Stimulated activated CD8-positive, alpha-beta memory T cell treated with anti-CD3 and anti-CD28 coated beads, Interleukin-2, amount 100 ng/mL, for 1 hour (primary cell): ENCODE measurements at places on chromosomes 3 and 15.

- peak; percentile 34 for DNase-seq
Observed at GRCh38 chr3:32296251-32297204, 58.0 kb downstream of the CMTM8 start.

- no peak for DNase-seq
Observed at GRCh38 chr3:4438296-4438695, 28.8 kb downstream of the SUMF1 start.

- DNase-seq = no peak
Observed at GRCh38 chr3:188471723-188472122, 317.8 kb downstream of the LPP start.

GRCh38 chr3:155846119-155846518, 8.1 kb downstream of the SLC33A1 start:
- no peak for DNase-seq

DNA sequence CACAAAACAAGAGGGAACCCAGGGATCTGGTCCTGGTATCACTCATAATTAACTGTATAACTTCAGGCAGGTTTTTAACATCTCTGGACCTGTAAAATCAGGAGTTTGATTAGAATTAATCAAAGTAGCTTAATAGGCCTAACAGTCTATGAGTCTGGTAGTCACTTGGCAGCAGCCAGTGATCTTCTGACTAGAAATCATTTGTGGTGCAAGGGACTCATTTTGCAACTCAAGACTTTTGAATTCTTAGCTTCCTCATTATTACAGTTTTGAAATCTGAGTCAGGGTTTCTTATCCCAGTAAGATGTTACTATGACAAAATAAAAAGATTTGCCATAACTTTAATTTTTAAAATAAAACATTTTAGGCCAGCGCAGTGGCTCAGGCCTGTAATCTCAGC, 70.8 kb downstream of the TMCC1 start:
- DNase-seq = no peak

DNA sequence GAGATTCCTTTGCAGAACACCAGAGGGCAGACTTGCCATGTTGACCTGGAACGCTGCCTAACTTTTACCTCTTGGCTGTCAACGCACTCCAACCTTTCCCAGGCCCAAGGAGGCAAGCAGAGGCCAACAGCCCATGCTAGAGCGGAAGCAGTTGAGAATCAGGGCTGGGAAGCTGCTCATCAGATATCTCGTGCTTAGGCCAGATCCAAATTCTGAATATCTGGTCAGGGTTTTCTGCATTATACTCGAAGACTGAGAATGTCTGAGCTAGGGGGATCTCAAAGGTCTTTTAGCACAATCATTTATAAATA, 2.5 kb downstream of the XIRP1 start:
- DNase-seq = peak; percentile 24

DNA sequence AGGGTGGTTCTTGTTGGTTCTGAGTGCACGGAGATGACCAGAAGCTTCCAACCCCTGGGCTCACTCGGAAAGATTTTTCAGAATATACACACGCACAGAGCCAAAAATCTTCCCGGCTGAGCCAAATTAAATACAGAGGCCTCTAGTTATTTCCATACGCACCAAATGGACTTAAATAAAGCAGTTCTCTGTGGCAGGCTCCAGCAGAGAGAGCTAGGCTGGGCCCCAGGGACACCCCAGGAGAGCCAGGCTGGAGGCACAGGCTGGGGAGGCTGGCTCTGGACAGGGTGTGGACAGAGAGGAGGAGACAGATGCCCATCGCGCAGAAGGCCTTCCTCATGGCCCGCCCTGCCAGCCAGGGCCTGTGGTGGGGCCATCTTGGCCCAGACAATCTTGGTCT, 115.9 kb downstream of the IQSEC1 start:
- DNase-seq = no peak

DNA sequence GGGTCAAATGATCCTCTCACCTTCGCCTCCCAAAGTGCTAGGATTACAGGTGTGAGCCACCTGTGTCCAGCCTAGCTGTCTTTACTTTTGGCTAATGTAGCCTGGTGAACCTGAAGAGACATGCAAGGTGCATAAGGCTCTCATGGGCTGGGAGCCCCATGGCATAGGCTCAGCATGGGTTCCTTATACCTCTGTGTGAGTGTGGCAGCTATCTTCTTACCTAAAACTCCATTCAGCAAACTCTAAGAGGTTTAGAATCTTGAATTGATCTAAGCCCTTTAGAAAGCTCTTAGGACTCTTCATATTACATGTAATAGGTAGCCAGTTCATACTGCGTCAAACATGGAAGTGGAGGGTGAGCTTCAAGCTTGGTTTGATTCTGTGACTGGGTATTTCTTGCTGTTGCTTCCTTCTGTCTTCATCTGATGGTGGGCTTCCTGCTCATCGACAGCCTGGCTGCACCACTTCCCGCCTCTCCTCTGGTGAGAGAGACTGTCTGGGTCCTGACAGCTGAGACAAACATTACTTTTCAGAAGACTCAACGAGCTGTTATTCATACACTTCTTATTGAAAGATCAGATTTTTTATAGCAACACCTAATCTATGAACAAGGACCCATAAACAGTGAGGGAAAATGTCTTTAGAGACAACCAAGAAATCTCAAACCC, 19.2 kb upstream of the TKT start:
- no peak for DNase-seq

DNA sequence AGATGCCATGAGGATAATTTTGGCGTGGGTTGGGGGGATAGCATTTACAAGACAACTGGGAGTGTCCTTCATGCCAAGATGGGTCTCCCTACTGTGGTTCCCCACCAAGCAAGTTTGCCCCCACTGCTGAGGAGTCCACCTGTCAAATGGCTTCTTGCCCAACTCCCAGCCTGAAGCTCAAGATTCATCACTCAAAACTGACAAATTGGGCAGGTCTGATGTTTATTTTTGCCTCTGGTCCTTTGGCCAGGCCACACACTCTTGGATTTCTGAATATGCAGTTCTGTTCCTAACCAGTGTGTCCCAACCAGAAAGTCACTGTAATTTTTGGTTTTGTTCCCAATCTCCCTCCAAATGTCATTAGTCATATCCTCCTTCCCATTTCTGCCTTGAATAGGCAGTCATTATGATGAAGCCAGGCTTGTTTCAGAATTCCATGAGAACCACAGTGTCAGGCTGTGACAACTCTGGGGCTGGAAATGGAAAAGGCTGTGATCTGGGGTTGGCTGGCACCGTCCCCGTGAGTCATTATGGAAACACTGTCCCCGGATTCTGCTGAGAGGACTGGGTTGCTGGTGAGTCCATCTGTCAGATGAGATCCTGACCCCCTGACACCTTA, 29.3 kb upstream of the MEF2A start:
- DNase-seq = no peak

- DNase-seq = no peak
Observed at GRCh38 chr3:25854214-25854613, 64.3 kb downstream of the OXSM start.

DNA sequence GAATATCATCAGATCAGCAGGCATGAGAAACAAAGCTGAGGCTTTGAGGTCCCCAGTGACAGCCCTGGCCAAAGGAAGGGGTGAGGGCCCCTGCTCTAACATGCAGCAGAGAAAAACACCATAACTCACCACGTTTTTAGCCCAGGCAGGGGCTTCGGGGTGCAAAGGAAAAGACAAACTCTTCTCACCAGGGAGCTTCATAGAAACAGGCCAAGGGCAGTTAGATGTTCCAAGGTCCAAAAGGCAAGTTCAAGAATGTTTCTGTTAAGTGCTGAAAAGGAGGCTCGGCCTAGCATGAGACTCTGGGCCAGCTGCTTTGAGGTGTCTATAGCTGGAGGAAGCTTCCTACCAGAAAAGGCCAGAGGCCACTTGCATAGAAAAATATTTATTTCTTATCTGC, 608.4 kb upstream of the CFAP20DC start:
- no peak for DNase-seq

- DNase-seq = no peak
Observed at GRCh38 chr3:89494734-89495133, 387.3 kb downstream of the EPHA3 start.

GRCh38 chr3:135008326-135008725, 213.3 kb downstream of the EPHB1 start:
- no peak for DNase-seq

DNA sequence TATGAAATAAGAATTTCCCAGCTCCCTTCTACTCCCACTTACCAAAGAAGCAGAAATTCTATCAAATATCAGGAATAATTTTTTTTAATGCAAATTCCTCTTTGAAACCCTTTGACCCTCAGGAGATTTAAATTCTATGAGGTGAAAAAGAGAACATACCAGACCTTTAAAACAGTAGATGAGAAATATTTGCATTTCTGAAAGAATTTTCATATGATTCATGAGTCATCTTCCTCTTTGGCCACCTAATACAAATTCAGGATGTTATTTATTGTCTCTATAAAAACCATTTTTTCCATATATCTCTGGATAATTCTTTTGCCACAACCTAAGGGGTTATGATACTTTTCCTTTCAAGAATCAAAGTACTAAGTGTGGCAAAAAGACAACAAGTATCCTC, 67.3 kb upstream of the ST3GAL6 start:
- DNase-seq = no peak

DNA sequence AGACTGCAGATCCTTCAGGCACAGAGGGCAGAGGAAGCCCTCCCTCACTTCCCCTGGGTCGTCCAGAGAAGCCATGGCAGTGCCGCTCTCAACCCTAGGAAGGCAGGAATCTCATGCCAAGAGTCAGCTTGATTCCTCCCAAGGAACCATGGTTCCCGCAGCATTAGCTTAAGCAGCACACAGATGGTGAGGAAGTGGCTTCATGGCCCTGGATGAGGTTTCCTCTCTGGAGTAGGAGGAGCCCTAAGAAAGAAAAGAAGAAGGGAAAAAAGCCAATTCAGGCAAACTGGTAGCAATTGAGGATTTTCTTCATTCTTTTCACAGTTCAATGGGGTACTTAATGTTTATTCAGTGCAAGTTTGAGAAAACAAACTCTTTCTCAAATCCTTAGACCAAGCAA, 2.9 kb downstream of the RBSN start:
- no peak for DNase-seq

DNA sequence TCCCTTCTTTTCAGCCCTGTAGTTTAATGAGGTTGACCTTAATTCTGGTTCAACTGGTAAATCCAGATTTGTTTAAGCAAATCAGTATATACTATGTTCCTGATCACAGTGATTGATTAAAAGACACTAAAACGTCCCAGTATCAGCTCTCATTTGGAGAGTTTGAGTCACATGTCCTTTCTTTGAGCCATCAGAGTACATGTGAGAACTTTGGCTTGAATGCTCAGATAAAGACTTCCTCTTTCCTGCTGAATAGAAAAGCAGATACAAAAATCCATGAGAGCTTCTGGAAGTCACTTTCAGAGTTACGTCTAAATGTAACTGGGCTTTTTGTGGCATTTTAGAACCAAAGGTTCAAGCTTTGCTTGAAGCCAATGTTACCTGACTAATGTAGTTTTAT, 341.8 kb upstream of the SATB1 start:
- no peak for DNase-seq

- no peak for DNase-seq
Observed at GRCh38 chr3:136332776-136333175, 82.6 kb downstream of the PCCB start.

DNA sequence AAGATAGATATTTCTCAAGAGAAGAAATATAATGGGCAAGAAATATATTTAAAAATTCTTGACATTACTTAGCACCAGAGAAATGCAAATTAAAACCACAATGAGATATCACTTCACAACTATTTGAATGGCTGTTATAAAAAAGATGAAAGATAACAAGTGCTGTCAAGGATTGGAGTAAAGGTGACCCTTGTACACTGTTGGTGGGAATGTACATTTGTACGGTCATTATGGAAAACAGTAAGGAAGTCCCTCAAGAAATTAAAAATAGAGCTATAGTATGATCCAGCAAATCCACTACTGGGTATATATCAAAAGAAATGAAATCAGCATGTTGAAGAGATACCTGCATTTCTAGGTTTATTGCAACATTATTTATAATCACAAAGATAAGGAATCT, 326.4 kb downstream of the GBE1 start:
- no peak for DNase-seq

GRCh38 chr3:55876560-55876959, 389.5 kb upstream of the WNT5A start:
- DNase-seq = no peak

GRCh38 chr3:132160198-132160597, 125.4 kb upstream of the CPNE4 start:
- DNase-seq = no peak

- DNase-seq = no peak
Observed at GRCh38 chr3:55885721-55886120, 398.6 kb upstream of the WNT5A start.

- DNase-seq = no peak
Observed at GRCh38 chr15:90221246-90221900, 12.4 kb downstream of the CIB1 start.

DNA sequence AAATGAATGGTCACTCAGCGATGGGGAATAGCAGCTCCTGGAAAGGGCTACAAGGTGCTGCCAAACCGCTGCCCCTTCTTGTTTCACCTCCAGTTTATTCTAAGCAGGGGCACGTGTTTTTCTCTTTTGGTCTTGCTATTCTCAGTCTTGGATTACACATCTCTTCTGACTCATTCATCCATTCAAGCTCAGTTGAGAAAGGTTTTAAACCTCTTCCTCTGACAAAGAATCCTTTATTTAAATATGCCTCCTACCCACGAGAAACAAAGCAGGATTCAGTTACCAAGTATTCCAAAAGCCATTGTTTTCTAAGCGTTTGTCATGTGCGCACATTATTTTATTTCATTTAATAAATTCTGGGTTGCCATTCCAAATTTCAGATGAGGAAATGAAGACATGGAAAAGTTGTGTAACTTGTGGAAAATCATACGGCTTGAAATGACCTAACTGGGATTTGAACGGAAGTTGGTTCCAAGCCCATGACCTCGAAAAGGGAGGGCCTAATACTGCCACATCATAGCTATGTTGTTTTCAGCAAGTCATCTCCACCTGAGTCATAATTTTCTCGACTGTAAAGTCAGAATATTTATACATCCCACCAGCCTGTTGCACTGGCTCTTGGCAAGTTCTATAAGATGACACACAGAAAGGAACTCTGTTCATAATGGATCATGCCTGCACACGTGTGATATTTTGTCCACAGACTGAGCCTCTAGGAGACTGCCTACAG, 292.0 kb upstream of the SLCO3A1 start:
- DNase-seq = no peak

DNA sequence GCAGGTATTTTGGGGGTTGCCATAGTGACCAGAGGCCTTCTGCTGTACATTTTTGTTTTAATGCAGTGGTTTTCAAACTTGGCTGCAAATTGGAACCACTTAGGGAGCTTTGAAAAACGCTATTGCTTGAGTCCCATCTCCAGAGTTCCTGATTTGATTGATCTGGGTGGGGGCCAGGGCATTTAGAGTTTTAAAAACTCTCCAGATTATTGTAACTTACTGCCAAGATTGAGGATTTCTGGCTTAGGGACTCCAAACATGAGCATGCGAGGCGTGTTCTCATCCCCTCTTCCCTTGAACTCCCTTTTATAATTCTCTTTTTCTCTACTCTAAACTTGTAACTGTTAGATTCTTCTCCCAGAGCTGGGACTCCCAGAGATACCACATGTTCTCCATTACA, 340.8 kb upstream of the SUCLG2 start:
- no peak for DNase-seq
